ENCODE measurements at places on chromosomes 5 and 9.

- no peak for DNase-seq
Observed at GRCh38 chr5:134143944-134144941, 29.8 kb downstream of the TCF7 start.

DNA sequence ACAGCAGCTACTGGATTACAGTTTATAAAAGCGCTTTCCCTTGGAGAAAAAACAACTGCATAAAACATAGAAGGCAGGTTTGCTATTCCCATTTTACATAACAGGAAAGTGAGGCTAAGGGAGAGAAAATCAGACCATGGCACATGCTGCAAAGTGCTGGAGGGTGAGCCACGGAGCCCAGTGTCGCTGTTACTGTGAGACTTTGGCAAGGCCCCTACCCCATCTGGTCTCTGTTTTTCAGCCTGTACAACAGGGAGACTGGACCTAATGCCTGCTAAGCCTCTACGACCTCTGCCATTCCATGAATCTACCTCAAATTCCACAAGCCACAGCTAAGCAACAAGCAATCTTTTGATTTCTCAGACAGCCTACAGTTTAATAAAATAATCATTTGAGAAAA, 139.2 kb downstream of the GABBR2 start:
- no peak for DNase-seq

- DNase-seq, result no peak
Observed at GRCh38 chr5:38509185-38509584, 47.3 kb downstream of the LIFR start.

DNA sequence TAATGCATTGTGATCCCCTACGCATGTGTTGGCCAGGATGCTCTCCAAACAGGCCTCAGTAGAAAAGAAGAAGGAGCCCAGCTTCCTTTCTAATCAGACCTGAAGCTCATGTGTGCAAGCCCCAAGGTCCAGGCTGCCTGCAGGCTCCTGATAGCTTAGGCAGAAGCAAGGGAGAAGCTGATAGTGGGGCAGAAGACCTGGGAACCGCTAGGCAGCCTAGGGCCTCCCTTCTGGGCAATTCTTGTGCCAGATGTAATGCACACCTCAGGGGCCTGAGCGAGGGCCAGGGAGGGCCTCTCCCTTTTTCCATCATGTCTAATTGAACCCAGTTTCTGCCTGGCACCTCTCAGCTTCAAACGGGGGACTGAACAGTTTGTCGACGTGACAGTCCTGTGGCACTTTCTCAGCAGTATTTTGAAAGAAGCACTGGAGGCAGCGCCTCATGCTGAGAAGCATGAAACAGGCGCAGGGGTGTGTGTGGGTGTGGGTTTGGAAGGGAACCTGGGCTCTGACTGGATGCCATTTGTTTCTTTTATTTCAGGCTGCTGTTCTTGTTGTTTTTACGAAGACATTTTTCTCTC, 212.8 kb downstream of the PIK3R1 start:
- no peak for DNase-seq

- DNase-seq, result no peak
Observed at GRCh38 chr5:132322266-132322665, 28.1 kb downstream of the SLC22A4 start.

- no peak for DNase-seq
Observed at GRCh38 chr9:121447321-121447834, 52.3 kb downstream of the GGTA1 start.

DNA sequence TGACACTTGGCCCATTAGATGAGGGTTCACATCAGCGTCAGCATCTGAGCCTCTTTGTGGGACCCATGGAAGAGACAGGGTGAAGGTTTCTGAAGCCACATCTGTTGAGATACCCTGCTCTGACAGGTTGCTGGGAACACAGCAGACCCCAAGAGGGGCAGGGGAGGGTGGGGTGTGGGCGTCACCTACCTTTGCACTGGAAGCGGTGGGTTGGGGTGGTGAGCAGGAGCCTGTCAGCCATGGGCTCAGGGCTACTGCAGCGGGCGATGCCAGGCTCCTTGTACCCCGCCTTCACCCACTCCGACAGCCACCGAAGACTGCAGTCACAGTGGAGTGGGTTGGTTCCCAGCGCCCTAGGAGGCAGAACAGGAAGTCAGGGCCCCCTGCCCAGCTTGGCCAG, 131.5 kb upstream of the PANK3 start:
- DNase-seq, result no peak

GRCh38 chr9:135814421-135815095, 92.8 kb downstream of the CAMSAP1 start:
- no peak for DNase-seq

GRCh38 chr9:133684121-133684935, 48.2 kb downstream of the DBH start:
- DNase-seq, result no peak

DNA sequence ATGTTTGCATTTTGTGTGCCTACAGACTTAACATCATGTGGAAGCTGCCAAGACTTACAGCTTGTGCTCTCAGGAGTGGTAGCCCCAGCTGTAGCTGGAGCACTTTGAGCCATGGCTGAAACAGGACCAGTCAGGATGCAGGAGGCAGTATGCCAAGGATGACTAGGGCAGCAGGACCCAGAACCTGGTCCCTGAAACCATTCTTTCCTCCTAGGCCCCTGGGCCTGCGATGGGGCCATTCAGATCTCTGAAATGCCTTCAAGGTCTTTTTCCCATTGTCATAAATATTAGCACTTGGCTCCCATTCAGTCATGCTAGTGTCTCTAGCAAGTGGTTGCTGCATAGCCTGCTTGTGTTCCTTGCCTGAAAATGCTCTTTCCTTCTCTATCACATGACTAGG, 29.6 kb upstream of the VLDLR start:
- no peak for DNase-seq

DNA sequence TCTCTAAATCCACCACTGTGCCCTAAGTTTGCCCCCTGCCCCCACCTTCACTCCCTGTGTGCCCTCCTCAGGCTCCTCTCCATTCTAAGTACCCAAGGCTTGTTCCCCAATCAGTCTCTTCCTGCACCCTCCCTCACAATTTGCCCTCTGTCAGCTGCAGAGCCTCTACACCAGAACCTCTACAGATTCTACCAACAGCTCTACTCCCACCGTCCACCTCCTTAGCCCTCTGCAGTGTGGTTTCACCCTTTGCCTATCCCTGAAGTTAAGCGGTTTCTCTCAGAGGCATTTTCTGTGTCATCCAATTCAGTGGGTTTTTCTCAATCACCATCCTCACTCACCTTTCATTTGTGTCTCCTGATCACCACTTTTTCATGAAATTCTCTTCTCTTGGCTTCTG, 13.2 kb upstream of the ERAP2 start:
- DNase-seq, result no peak

DNA sequence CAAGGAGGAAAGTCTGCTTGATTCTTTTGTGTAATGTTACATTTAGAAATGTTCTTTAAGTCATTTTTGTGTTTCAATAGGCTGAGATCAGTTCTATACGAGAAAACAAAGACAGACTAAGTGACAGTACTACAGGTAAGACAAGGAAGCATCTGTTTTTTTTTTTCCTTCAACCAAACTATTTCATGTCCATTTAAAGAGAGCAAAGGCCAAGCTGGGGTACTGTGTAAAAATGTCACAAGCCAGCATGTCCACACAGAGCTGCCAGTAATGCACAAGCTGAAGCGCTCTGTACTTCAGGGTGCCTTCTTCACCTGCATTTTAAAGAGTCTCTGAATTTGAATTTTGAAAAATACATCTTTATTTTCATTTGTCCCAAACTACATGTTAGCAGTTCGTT, 20.2 kb upstream of the TTC23L start:
- DNase-seq, result no peak

DNA sequence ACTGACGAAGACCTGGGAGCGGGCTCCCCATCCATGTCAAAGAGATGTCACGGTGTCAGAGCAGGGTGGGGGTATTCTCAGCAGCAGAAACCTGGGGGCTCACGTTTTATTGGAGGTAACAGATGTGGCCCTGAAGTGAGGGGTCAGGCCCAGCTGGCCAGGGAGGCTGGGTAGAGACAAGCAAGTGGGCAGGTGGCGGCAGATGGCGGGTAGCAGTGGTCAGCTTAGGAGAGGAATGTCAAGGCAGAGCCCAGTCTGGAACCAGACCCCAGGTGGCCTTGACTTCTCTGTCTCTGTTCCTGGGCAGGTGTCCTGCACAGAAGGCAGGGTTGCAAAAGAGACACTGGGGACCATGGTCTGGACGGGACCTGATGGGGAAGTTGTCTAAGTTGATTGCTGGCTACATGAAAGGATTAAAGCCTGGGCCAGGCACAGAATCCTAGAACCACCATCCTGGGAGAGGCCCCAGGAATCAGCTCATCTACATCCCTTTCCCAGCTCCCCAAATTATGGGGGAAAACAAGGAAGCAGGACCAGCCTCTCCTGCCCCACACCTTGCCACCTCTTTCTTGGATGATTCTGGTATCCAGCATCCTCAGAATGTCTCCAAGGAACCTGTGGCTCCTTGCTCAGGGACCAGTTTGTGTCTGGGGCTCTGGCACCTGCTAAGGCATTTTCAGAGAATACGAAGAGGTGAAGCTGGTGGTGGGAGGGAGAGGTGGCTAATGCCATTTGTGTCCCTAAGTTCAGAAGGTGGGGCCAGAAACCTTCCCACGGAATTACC, 72.5 kb downstream of the AMBP start:
- DNase-seq, result no peak

DNA sequence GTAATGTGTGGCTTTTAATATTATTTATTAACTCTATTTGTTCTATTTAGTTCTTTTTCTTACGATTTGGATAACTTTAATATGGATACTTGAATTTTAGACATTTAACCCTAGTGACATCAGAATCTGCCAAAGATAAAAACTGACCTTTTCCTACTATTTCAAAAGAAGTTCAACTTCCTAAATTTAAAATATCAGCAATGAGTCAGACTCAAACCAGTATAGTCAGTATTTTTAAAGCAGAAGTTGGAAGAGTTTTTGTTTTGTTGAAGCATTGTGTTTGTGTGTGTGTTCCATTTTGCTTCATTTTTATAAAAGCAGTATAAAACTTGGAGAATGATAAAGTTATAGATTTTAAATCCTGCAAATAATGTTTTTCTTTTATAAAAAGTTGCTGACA, 251.8 kb upstream of the RASA1 start:
- no peak for DNase-seq

GRCh38 chr5:10467281-10468198, 25.9 kb downstream of the ROPN1L start:
- no peak for DNase-seq

- DNase-seq, result no peak
Observed at GRCh38 chr5:33711094-33711679, 180.6 kb downstream of the ADAMTS12 start.

DNA sequence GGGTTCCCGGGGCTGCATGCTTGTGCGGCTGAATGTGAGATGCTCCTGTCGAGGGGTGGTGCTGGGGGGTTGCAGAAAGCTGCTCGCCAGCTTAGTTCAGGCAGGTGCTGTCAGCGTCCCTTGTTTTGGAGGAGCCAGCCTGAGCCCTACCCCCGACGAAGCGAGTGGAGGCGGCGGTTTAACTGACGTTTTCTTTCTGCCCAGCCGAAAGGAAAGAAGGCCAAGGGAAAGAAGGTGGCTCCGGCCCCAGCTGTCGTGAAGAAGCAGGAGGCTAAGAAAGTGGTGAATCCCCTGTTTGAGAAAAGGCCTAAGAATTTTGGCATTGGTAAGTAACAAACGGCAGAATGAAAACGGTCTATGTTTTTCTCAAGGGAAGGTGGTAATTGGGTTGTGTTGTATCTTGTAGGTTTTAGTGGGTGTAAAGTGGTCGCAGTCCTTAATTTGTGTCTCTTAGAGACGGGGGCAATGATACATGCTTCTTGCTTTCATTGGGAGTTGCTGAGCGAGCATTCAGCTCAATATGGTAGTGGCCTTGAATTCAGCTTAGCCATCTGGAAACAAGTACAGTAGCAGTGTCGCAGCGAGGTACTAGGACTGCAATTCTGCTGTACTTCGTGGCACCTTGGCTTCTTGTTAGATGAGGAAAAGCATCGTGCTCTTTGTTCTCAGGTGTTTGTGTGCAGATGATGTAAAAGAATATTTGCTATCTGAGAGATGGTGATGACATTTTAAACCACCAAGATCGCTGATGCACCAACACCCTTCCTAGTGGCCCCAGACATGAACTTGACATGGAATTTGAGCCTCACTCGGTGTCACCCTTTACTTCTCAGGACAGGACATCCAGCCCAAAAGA, 928 bp downstream of the RPL7A start:
- no peak for DNase-seq

DNA sequence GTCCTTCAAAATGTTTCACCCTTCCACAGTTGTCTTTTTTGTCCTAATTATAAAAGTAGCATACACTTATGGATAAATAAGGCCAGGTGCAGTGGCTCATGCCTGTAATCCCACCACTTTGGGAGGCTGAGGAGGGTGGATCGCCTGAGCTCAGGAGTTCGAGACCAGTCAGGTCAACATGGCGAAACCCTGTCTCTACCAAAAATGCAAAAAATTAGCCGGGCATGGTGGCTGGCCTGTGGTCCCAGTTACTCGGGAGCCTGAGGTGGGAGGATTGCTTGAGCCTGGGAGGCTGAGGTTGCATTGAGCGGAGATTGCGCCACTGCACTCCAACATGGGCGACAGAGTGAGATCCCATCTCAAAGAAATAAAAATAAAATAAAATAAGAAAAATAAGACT, 1.6 kb downstream of the C5orf52 start:
- no peak for DNase-seq

DNA sequence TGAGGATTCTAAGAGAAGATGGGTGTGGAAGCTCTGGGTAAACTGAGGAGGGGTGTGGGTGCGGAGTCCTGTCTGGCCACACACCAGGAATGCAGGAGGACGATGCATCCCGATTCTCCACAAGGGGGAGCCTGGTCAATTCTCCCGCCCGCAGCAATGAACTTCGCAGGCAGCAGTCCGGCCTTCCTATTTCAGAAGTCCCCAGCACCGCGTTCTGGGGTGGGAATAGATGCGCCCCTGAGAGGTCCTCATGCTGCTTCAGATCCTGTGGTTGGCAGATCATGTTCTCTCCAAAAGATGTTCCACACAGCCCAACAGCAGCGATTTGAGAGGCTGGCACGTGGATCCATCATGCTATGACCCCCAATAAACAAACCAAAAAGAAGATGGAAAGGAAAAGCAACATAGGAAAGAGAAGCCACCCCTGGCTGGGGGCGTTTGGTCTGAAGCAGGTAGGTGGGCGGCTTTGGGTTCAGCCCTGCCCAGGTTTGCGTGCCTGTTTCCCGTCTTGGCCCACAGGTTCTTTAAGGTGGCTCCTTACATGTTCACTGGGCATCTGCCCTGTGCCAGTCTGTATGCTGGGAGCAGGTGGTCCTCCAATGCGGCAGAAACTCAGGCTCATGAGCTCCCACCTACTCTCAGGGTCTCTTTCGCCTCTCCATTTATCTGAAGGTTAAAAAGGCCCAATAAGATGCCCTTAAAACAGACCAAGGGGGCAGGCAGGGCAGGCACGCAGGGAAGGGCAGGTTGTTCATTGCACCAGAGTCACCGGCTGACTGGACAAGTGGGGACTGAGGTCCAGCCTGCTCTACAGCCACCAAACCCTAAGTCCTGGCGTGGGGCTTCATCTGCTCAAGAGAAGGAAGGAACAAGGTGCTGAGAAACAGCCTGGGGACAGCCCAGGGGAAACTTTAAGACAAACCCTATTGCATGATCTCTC, 171.6 kb downstream of the PAX5 start:
- DNase-seq, result no peak

GRCh38 chr9:70466976-70467561, 52.6 kb upstream of the KLF9 start:
- DNase-seq, result peak; percentile 15

GRCh38 chr9:16099732-16100536, 547.1 kb downstream of the CCDC171 start:
- DNase-seq, result no peak

Measured in stimulated activated CD4-positive, alpha-beta T cell treated with anti-CD3 and anti-CD28 coated beads, Interleukin-1b, Interleukin-23, amount 100 ng/mL, for 1 hour (primary cell).